Spinal cord (tissue), 10 donors: ENCODE measurements at places on chromosomes 5 and 9. TPM values are rescaled to one million over a fixed set of nuclear protein-coding genes. Genes with fewer than 3 reads are reported as not detected.

The C8G gene
- total RNA-seq: not detected

The S1PR3 gene
- total RNA-seq: 21.2 TPM

The MYMK gene
- total RNA-seq: not detected

The GBGT1 gene
- 3.9 TPM for total RNA-seq

The PTGES gene
- 9.3 TPM for total RNA-seq
